ENCODE measurements at places on chromosomes 6 and 20. TPM values are rescaled to one million over a fixed set of nuclear protein-coding genes. Genes with fewer than 3 reads are reported as not detected.

Gene RWDD1
- total RNA-seq = 24.7 TPM

Gene SLC17A9
- total RNA-seq = 11.8 TPM

Gene SASH1
- 112 TPM for total RNA-seq

Gene GTSF1L
- total RNA-seq = not detected

Gene HLA-DRA
- total RNA-seq = not detected

Gene TENT5A
- 1.5 TPM for total RNA-seq

Gene HLA-DOB
- total RNA-seq = not detected

Gene MCCD1
- not detected for total RNA-seq

Gene RNF217
- total RNA-seq = 17.5 TPM

Gene CLDN20
- not detected for total RNA-seq

Gene WFDC12
- total RNA-seq = not detected

Gene PMEPA1
- total RNA-seq = 1.9 TPM

Gene CD24
- 21.6 TPM for total RNA-seq

Gene SLC44A4
- 0.17 TPM for total RNA-seq

Gene UBE2C
- total RNA-seq = 30.2 TPM

Gene DBNDD2
- 3.4 TPM for total RNA-seq

Gene PRIM2
- total RNA-seq = 16.2 TPM

Gene BPIFB4
- total RNA-seq = not detected

Gene FAM83C
- not detected for total RNA-seq

Gene PPP1R3G
- 0.74 TPM for total RNA-seq

Gene POU5F1
- 0.68 TPM for total RNA-seq

Gene MLIP
- 4.4 TPM for total RNA-seq

Gene KIAA1755
- total RNA-seq = 0.05 TPM

Gene TBPL1
- 35.2 TPM for total RNA-seq

Gene FERMT1
- 0.28 TPM for total RNA-seq

Gene IL17F
- total RNA-seq = not detected

Gene SLC22A16
- not detected for total RNA-seq

Gene COL9A1
- total RNA-seq = not detected
